ENCODE measurements at places on chromosomes 16 and 17.

DNA sequence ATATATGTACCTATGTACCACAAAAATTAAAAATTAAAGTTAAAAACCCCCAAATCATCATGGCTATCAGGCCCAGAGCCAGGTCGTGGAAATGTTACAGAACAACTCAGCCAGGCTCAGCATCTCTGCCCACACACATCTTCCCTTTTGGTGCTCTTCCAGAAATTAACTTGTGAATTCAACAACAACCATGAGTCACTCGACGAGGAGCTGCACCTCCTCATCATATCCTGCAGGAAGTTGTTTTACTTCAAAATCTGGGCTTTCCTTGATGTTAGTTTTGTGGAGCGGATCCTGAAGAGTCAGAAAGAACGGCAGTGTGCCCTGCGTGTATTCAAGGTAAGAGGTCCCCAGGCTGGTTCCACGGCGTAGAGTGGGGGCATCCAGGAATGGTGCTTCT lies 10.6 kb downstream of the FBXO39 start:
- no peak for DNase-seq

DNA sequence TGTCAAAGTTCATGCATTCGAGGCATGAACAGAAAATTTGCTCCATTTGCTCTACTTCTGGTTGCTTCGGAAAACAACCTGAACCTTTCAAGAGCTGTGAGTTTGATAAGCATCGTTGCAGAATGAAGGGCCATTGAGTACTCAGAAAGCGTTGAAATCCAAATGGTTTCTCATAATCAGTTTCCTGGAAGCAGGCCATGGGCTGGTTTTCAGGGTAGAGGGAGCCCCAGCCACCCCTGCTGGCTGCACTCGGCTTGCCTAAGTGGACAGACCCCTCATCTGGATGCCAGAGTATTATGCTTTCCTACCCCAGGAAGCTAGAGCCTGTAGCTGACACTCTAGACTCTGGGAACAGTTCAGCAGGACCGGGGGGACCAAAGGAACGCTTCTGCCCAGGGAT lies 24.4 kb downstream of the SCNN1G start:
- no peak for DNase-seq

- no peak for DNase-seq
Measured at GRCh38 chr16:51193879-51194278, 42.8 kb upstream of the SALL1 start.

DNA sequence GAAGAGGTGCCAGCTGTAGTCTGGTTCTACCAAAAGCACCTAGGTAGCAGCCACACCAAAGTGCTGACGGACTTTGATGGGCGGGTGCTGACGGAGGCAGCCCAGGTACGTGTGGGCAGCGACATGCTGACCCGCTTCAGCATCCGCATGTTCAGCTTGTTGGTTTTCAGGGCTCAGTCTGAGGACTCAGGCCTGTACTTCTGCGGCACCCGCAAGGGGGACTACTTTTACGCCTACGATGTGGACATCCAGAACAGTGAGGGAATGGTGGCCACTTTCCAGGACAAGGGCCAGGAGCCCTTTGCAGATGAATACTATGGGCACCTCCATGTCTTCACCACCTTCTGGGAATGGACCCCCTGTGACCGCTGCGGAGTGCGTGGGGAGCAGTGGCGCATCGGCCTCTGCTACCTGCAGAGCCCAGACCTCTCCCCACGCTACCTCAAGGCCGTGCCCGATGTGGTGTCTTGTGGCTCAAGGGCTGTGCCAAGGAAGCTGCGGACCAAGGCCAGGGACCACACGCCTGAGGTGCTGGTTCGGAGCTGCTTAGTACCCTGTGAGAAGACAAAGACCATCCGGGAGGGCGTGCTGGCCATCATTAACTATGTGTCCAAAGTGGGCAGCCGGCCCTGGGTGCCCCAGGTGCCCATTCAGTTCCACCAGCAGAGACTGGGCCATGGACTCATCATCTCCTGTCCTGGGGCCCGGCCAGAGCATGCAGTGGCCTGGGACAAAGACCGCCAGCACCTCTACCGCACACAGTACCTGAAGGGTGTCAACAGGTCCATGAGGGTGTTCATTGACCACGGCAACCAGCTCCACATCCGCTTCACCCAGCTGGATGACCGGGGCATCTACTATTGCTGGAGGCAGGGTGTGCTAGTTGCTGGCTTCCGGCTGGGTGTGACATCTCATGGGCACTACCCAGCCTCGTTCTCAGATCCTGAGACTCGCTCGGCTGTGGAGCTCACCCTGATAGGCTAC lies 5.0 kb upstream of the EFTUD2 start:
- DNase-seq: no peak

GRCh38 chr16:87298857-87299465 lies 18.2 kb downstream of the C16orf95 start:
- DNase-seq: no peak

DNA sequence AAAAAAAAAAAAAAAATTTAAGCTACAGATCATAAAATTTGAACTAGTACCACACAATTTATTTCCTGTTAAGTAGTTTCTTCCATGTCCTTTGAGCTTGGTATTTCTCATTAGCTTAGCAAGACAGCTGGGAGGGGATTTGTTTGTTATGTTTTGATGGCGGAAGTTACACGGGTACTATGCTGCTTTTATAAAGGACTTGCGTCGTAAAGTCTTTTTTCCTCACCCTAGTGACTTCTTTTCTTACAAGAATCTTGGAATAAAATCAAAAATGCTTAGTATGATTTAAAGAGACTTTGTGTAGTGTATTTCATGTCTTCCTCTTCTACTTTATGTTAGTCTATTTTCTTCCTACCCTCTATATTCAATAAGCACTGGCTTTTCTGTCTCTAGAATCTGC lies 89.1 kb downstream of the NLK start:
- no peak for DNase-seq

DNA sequence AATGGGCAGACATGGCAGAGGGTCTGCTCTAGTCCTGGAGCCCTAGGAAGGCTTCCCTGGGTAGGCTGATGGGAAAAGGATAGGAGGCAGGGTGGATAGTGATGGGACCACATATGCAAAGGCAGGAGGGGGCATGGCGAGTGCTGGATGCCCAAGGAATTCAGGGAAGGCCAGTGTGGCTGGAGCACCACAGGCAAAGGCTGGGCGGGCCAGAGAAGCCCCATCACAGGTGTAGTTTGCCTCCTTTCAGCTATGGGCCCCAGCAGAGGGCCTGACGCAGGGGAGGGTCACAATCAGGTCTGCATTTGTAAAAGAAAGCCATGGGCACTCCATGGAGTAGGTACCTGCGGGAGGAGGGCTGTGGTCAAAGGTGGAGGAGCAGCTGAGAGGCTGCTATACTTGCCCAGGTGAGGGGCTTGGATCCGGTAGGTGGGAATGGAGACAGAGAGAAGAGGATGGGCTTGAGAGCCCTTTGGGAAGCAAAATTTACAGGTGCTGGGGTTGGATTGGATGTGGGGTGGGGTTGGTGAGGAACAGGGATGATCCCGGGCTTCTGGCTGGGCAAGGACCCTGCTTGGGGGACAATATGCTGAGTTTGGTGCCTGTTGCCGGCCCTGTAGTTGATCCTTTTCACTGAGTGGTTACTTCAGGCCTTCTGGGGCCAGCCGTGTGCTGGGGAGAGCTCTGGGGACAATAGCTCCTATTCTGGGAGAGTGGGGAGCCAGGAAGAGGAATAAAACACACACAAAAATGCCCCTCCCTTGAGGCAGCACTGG lies 6.5 kb upstream of the COL1A1 start:
- no peak for DNase-seq

All from RPMI8226 (cell line).